Activated CD4-positive, CD25-positive, alpha-beta regulatory T cell treated with anti-CD3 and anti-CD28 coated beads, Interleukin-2, amount 50 U/mL, for 72 hours (primary cell): ENCODE measurements at places on chromosomes 2 and 18.

GRCh38 chr2:190318931-190319554 lies 583 bp downstream of the HIBCH start:
- no peak for DNase-seq

- DNase-seq = peak; percentile 43
These were observed 2.6 kb upstream of the GPR35 start for GRCh38 chr2:240622531-240623235.

DNA sequence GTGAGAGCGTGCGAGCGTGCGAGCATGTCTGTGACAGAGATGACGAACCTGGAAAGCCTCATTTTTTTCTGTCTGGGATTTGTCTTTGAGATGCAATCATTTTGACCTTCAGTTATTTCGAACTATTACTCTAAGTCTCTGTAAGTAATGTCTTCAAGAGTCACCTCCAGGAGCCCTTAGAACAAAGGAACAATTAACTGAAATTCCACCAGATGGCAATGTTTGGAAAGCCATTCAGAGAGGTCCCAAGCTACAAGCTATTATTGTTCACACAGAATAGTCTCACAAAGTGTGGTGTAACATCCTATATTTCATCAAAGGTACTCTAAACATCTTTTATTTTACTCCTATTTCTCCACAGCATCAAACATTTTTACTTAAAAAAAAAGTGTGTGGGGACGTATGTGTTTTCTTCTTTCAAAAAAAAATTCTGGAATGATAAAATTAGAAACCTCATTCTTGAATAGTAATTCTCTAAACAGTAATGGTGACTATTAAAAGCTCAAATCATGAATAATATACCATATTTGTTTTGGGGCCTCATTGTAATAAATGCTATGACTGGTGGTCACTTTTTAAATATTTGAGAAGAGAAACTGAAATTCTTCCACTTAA lies 35.1 kb upstream of the MAPRE2 start:
- DNase-seq = no peak

DNA sequence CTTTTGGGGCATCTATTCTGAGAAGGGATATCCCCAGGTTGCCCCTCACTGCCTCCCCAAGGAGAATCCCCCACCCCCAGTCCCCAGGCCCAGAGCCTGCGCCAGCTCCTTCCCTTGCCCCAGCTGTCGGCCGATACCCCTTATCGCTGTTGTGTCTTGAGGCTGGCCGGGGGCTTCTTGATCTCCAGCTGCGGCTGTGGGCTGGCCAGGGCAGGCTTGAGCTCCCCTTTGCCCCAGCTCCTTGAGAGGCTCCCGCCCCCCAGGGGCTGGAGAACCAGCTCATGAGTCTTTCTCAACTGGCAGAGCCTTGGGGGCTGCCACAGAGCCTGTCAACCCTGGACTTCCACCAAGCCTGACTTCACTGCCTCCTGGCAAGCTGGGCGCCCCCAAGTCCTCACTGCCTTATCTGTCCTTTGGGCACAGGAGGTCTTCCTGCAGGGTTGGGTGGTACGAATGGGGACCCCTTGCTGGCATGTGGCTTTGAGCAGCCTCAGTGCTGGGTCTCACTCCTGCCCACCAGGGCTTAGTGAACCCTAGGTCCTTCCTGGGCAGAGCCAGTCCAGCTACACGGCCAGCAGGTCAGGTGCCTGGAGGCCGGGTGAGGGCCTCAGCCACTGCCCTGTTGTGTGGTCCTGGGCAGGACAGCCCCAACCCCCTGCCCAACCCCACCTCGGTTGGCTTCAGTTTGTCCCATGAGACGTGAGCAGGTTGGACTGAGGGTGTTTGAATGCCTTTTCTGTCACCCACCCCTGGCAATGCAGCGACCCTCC lies 29.5 kb downstream of the INHBB start:
- DNase-seq = no peak

DNA sequence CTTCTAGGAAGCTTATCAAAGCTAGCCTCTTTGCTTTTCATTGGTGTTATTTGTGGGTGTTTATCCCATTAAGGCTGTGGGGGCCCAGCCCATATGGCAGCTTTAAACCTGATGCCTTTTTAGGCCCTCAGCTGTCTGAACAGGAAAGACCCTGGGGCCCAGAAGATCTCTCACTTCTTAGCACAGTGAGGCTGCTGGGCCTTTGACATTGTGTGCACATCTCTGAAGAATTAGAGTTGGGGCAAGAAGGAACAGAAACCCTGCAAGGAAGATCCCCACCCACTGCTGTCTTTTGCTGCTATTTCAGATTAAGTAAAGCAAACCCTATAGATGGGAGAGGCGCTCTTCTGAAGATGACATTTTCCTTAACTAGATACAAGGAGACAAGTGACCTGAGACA lies 250.0 kb downstream of the SMAD2 start:
- DNase-seq = no peak

GRCh38 chr2:85926931-85927661 lies 38.3 kb upstream of the ST3GAL5 start:
- DNase-seq = no peak

- DNase-seq = no peak
These were observed 6.9 kb upstream of the RALB start for GRCh38 chr2:120245520-120246332.

GRCh38 chr2:231228974-231229529 lies 30.6 kb downstream of the ARMC9 start:
- no peak for DNase-seq

DNA sequence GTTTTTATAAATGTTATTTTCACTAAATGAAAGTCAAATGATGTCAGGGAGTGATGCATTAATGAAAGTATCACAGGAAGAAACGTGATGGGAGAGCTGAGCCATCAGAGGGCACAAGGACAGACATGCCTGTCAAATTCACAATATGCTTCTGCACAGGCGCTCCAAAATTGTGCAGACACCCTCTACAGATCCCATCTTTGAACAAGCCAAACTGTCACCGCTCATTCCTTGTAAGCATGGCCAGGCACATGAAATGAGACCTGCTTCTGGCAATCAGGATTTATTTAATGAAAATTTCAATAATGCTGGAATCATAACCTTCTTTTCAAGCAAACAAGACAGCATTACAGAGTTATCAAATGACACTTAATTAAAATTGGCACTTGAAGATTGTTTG lies 20.4 kb upstream of the FSHR start:
- DNase-seq = no peak

DNA sequence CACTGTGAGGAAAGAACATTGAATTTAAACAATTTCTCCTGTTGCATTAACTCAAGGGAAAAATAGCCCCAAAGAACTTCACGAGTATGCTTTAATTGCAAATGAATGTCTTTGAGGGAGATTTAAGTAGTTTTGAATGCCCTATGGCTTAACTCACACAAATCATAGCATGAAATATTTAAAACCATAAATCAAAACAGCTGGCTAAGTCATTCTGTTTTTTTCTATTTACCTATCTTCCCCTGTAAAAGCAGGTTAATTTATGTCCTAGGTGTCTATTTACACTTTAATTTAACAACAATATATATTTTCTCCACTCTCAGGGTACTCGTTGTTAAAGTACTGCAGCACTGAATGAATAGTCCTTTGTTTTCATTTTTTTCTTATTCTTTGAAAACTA lies 118.8 kb upstream of the PIEZO2 start:
- DNase-seq = no peak

DNA sequence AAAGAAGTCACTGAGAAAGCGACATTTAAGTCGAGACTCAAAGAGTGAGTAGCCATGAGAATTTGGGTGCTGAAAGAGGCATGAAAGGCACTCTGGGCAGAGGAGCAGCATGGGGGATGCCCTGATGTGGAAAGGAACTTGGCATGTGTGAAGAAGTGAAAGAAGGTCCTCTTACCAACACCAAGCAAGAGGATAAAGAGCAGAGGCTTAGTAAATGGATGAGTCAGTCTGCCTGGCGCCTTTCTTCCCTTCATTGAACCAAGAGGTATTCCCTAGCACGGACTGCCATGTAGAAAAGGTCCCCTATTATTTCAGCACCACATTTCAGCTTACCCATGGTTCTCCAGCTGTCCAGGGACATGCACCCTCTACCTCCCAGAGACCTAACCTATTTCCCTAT lies 221.1 kb upstream of the NRP2 start:
- DNase-seq = no peak

GRCh38 chr2:59732871-59733566 lies 820.4 kb downstream of the BCL11A start:
- DNase-seq = no peak

- DNase-seq = no peak
These were observed 668.2 kb upstream of the HS6ST1 start for GRCh38 chr2:128986867-128987268.

- no peak for DNase-seq
These were observed 650 bp downstream of the CCBE1 start for GRCh38 chr18:59696311-59697235.

DNA sequence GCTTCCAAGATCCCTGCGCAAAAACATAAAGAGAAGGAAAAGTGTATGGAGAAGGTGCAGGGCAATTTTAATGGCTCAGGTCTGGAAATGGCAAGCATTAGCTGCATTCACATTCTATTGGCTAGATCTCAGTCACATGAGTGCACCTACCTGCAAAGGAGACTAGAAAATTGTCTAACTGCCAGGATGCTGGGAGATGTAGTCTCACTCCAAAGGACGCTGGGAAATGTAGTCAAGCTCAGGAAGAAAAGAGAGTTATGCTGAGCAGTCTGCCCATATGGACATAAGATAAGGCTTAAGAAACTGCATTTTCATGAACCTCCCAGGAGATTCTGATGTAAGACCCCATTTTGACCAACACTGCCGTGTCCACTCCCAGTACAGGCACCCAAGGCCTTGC lies 9.5 kb upstream of the KLHL29 start:
- DNase-seq = no peak

GRCh38 chr2:239201531-239201876 lies 199.3 kb downstream of the HDAC4 start:
- DNase-seq = no peak

DNA sequence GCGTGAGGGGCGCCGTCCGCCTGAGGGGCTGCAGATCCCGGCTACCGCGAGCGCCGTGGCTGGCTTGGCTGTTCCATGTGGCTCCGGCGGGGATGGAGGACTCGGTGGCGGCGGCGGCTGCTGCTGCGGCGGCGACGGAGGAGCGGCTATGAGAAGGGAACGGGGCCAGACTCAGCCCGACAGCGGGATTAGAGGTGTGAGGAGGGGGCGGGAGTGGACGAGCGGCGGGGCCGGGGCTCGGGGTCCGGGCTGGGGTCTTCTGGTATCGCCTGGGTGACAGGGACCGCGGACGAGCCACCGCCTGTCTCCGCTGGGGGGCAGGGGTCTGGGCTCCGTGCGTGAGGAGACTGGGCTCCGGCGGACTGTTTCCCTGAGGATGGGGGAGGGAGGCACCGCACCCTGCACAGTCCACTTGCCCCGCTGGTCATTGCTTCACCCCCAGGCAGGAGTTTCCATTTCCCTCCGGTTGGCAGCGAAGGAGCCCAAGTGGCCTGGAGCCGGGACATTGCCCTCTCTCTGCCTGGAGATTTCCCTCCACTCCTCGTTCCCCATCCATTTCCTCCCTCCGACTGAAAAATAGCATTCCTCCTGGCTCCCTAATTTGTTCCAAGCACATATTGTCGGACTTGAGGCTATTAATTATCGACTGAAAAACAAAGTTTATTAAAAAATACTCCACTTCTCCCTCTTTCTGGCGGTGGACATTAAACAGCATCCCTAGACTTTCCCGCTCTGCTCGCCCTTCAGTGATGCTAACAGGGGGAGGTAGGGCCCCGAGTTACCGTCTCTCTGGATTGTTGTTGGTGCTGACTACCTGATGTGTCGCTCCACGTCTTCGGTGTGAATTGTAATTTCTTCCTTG lies 577 bp downstream of the EHBP1 start:
- DNase-seq = no peak

DNA sequence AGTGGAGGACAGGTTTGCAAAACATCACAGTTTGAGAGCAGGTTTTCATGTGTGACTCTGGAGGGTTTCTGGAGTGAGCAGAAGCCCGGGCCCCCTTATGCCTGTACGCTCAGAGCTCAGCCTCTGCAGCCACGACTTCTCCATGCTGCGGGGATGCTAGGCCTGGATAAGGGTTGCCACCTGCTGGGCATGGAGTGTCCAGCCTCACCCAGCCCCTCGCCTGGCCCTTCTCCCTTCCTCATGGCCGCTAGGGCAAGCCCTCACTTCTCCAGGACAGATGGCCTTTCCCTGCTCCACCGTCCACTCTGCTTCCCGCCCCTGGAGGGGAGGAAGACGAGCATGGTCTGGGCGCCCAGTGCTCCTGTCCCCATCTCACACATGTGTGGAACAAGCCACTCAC lies 318.7 kb downstream of the GBX2 start:
- DNase-seq = no peak

DNA sequence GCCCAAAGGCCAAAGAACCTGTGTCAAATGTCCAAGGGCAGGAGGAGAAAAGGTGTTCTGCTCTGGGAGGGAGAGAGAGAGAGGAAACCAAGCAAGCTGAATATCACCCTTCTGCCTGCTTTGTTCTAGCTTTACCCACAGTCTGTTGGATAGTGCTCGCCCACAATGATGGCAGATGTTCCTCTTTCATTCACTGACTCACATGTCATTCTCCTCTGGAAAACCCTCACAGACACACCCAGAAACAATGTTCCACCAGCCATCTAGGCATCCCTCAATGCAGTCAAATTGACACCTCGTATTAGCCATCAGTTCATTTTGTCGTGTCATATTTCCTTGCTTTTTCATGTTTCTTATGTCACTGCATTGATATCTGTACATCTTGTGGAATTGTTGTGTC lies 150.3 kb downstream of the UBR3 start:
- DNase-seq = no peak

GRCh38 chr2:12175323-12175722 lies 428.9 kb downstream of the LPIN1 start:
- DNase-seq = no peak

GRCh38 chr2:129806990-129807389 lies 172.5 kb upstream of the RAB6C start:
- no peak for DNase-seq

GRCh38 chr18:69626171-69626570 lies 225.5 kb downstream of the DOK6 start:
- DNase-seq = no peak

- no peak for DNase-seq
These were observed 13.7 kb upstream of the NEU4 start for GRCh38 chr2:241795021-241795999.

- no peak for DNase-seq
These were observed 136.8 kb downstream of the CAPN13 start for GRCh38 chr2:30670453-30670852.

DNA sequence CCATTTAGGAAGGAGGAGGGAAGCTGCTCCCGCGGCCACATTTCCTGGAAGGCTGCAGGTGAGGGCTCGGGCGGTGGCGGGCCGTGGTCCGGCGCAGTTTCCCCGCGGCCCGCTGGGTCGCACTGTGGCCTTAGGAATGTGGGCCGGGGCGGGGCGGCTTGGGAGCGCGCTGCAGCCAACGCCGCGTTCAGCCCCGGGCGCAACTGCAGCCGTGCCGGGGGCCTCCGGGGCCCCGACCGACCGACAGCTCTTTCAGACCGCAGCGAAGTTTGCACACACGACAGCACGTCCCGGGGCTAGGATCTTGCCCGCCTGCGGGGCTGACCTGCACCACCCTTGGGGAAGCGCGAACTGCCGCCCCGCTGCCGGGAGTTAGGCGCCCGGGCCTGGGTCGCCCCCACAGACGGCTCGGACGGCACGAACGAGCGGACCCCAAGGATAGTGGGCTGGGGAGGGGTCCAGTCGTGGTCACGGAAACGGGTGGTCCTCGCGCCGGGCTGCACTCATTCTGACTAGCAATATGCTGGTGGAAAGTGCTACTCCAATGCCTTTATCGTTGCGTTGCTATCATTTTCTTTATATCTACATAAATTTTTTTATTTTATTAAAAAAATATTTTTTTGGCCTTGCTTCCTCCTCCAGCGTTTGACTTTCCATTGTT lies 69.9 kb upstream of the DLX2 start:
- DNase-seq = peak; percentile 64
